Right cardiac atrium (tissue), 5 donors: ENCODE measurements at places on chromosomes 2 and 18. TPM values are rescaled to one million over a fixed set of nuclear protein-coding genes. Genes with fewer than 3 reads are reported as not detected.

DNA sequence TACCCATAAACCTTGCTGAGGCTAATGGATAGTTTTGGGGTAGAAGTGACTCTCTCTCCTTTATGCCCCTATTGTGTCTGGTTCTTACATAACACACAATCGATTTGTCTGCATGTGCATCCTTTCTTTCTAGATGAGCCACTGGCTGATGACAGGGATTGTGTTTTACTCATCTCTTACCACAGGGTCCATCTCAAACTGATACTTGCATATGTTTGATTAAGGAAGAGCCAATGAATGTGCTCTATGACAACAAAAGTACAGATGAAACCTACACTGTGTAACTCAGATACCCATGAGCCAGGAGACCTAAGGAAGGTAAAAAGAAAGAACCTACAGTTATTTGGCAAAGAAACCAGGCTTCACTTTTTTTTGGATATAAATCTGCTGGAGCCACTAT is 13.2 kb upstream of the BZW1 start:
- DNase-seq, result no peak

GRCh38 chr2:144642131-144642530 is 122.2 kb upstream of the ZEB2 start:
- no peak for DNase-seq

- no peak for DNase-seq
Observed at GRCh38 chr2:88227446-88227845, 57.3 kb downstream of the THNSL2 start.

GRCh38 chr2:25972049-25972823 is 10.1 kb downstream of the KIF3C start:
- no peak for DNase-seq

The IWS1 gene
- 54.9 TPM for total RNA-seq
